ENCODE measurements at places on chromosomes 2 and 18. TPM values are rescaled to one million over a fixed set of nuclear protein-coding genes. Genes with fewer than 3 reads are reported as not detected.

- DNase-seq, result no peak
These were observed 113.0 kb downstream of the KCNF1 start for GRCh38 chr2:11024687-11025086.

DNA sequence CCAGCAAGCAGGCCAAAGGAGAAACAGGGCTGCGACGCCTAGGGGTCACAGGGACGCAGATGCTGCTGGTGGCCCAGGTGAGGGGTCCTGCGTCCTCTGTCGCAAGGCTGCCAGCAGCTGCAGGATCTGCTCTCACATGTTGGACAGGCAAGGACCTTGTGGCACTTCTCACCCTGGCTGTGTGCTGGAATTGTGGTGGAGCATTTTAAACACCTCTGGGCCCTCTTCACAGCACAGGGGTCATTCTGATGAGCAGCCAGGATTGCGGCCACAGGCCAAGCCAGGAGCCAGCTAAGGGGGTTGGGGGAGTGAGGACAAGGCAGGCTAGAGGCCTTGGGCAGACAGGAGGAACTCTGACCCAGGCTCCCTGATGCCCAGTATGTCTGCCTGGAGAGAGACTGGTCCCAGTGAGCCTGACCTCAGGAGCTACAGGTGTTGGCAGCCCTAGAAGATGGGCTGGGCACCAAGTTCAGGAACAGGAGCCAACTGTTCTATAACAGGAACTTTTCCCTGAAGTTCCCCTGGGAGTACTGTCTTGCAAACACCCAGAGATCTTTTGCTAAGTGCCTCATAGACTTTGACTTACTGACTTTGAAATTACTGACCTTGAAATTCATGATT, 40.2 kb downstream of the EFR3B start:
- DNase-seq, result no peak

DNA sequence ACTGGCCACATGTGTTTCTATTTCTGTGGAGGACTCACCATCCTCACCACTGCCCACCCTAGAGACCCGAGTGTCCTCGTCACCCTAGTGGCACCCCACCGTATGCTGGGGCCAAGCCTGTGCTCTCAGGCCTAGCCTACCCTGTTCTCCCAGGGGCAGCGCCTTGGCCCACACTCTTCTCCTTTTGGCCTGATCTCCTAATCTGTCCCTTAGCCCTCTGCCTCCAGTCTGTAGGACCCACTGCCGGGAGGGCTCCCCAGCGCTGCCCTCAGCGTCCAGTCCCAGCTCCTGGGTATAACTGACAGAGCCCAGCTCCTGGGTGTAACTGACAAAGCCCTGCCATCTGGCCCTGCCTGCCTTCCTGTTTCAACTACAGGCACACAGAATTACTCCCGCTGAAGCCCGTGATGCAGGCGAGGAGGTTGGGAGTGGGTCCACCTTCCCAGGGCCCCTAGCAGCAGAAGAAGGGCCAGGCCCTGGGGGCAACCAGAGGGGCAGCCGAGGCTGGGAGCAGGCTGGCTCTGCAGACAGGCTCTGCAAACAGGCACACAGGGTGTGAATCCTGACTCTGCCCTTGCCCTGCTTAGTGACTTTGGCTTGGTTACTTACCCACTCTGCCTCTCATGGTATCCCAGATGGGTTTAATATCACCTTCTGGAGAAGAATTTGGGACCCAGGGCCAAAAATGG, 25.6 kb upstream of the PTMA start:
- DNase-seq, result no peak

- DNase-seq, result no peak
These were observed 592 bp upstream of the MARS2 start for GRCh38 chr2:197704434-197705120.

The SP9 gene
- polyA plus RNA-seq, result not detected

The RNMT gene
- polyA plus RNA-seq, result 116 TPM

DNA sequence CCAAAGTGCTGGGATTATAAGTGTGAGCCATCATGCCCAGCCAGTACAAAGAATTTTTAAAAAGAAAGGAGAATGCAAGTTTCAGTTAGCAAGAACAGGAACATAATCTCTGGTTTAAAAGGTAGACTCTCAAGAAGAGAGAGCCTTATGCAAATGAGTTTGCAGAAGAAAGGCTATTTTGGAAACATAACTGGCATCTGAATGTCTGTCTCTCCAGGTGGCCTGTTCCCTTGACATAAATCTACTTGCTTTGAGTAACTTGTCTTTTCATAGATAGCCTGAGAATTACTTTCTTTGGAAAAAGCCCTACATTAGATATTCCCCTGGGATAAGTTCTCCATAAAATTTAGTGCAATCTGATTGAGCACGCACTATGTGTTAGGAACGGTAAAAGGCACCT, 109.6 kb downstream of the ICOS start:
- no peak for DNase-seq

- no peak for DNase-seq
These were observed 20.7 kb upstream of the ZNF407 start for GRCh38 chr18:74577019-74577418.

DNA sequence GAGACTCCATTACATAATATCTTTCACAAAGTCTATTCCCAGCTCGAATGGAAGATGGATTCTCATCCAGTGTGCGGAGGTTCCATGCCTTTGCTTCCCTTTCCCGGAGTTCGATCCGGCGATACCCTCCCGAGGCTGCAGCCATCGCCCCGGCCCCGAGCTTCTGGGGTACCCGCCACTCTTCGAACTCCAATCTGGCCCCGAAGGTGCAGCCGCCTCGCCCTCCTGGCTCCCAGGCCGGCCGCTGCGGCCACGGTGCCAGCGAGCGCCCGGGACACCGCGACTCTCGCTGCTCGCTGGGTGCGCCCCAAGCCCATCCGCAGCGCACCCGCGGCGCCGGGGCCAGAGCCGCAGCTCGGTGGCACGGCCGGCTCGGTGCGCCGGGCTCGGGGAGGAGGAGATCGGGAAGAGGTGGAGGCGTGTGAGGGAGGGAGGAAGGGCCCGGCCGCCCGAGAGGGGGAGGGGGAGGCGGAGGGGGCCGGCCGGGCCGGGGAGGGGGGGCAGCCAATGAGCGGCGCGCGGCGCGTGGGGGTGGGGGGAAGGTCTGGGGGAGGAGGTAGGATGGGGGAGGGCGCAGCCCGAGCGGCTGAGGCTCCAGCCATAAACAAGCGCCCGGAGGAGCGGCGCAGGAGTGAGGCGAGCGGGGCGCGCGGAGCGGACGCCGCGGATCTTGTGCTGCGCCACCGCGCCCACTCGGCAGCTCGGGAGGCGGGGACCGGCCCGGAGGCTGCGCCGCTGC, at the start of gene CRIM1:
Gene CRIM1, plus strand, starts transcription at position 628 of the 739 bp plus-strand sequence. CDS start 515 bp downstream, outside the sequence.
- DNase-seq, result no peak

GRCh38 chr18:8221452-8221851, 387.8 kb upstream of the RAB12 start:
- no peak for DNase-seq

DNA sequence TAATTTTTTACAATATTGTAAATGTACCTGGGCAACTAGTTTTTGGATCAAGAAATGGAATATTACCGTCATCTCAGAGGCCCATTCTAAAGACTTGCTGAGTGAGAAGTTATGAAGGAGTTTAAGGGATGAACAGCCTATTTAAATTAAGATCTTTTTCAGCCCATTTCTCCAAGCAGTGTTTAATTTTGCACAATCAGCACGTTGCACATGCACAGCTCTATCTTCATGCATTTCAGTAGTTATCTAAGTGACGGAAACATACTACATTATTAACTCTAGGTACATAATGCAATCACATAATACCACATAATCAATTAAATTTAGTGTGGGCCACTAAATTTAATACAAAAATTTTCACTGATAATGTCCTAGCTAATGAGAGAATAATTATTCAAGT, 582.1 kb upstream of the DSEL start:
- DNase-seq, result no peak

DNA sequence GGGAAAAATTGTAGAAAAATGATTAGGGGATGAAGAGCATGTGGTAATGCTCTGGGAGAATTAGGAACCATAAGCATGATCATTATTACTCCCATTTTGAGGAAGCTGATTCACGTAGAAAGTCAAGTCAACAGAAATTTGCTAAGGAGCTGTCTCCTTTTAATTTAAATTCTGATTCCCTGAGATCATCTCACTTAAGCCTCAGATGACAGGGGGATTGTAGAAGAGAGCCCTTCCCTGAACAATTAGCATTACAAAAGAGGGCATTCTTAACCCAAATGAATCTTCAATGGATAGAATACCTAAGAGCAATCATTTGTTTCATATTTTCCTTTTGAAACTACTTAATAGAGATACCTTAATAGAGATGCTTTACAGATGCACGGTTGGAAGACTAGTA, 267.9 kb downstream of the NYAP2 start:
- DNase-seq, result no peak

DNA sequence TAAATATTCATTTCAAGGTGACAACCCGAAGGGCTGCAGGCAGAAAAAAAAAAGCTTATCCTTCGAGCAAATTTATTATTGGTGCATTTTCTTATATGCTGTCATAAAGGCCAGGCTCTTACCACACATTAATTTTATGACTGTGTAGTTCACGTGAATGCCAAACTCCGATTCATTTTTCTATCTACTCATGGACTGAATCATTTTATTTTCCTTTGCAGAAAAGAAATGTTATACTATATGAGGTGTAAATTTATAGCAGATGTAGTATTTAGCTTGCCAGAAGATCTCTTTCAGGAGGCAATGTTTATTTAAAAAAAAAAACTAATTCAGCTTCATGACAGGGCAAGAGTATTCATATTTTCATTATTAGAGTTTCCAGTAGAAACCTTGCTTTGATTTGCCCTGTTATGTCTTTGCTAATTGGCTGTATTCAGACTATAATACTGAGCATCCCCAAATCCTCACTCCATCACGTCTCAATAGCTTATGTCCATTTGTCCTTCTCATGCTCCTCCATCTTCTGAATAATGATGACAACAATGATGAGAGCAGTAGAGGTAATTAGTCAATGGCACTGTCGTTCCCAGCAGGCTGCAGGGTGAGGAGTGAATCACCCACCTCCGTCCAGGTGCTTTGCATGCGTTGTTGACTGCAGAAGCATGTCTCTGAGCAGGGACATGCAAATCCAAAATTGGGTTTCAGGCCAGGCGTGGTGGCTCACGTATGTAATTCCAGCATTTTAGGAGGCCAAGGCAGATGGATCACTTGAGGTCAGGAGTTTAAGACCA, 101.1 kb upstream of the RAB12 start:
- no peak for DNase-seq

DNA sequence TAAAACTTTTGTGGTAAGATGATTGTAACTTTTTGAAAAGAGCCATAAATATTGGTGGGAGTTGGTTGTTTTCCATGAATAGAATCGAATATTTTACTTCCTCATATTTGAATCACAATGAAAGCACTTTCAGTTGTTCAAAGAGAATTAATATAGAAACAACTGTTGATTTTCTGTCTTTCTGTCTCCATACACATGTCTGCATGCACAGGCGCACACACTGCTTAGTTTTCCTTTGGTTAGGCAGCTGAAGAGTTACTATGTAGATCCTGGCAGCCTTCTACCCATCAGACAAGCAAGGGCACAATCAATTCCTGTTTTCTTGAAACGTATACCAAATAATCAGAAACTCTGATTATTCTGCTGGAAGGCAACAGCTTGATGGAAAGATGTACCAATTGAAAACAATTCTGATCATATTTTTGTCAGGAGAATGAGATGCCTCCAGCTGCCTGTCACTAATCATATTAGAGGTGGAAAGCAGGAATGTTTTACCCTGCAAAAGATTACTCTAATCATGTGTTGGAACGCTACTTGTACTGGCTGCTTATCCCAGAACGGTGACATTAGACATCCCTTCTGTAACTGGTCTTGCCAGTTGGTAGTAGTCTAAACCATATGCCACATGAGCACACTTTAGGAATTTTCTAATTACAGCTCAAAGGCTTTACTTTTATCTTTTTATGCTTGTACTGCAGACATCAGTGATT, 24.0 kb downstream of the SPATS2L start:
- DNase-seq, result no peak

DNA sequence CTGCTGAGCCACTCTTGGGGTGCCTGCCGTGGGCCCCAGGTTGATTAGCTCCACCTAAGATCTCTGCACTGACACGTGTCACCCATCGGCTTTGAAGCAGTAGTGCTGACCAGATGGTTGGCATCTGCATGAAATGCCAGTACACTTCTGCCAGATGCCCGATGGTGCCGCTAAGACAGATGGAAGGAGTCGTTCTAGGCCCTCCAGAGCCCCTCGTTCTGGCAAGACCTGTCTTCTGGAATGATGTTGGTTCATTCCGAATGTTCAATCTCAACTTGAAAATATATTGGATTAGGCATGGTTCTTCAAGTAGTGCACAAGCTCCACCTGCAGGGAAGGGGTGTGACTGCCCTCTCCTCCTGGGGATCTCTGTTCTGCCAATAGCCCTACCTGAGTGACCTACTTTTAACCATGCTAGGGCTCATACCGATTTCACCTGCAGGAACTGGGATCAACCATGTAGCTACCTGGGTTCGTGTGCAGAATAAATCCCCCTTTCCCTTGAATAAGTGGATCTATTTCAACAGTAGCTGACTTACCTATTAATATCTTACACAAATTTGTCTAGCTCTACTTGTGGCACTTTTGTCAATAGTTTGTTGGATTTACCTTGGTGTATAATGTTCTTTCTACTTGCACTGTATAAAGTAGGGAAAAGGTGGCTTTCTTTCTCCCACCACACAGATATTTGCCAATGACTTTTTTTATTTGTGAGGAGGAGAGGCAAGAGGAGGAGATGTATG, 342.6 kb downstream of the CTNNA2 start:
- no peak for DNase-seq

All from naive B cell (primary cell).